ENCODE measurements at places on chromosomes 1 and 21.

DNA sequence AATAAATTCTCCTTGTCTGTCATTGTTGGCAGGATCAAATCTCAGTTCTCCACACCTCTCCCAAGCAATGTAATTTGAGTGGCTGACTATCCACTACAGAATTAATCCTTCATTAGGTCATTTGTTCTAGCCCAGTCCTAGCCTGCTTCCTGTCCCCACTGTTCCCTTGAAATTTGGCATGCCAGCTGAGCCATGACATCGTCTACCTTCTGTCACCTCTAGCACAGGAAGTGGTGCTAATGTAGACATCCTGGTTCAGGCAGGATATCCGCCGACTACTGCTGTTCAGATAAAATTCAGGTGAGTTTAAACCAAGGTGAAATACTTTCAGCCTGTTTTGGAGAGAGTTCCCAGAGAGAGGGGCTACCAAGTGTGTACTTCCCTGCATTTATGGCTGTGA is 5.9 kb downstream of the CHRM3 start:
- DNase-seq: no peak

DNA sequence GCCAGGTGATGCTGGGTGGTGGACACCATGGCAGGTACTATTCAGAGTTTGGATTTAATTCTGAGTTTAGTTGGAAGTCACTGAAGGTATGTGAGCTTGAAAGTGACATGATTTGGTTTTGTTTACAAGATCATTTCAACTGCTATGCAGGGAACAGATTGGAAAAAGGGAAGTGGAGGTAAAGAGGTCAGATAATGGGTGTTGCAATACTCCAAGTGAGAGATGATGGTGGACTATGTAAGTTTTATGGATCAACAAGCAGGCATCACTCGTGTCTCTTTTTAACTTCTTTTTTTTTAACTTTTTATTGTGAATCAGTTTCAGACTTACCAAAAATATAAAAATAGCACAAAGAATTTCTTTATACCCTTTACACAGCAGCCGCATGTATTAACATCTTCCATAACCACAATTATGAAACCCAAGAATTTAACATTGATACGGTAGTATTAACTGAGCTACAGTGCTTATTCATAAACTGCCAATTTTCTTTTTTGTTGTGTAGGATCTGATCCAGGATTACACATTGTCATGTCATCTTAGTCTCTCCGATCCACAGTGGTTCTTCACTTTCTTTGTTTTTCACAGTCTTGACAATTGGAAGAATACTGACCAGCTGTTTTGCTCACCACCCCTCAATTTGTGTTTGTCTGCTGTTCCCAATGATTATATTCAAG is 24.9 kb upstream of the NHLH2 start:
- DNase-seq: no peak

DNA sequence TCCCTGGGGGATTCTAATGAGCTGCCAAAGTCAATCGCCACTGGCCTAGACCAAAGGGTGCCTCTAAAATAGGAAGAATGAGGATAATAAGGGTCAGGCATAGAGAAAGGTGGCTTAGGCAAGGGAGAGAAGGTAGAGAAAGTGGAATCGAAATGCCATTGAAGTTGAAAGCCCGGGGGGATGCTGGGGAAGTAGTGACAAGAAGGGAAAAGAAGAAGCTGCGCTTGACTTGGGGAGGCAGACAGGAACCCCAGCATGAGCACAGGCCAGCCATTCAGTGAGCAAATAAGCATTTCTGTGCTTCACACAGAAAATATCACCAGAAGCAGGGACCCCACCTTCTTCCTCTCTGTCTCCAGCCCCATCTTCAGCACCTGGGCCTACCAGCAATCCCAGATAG is 1.5 kb downstream of the CD2 start:
- DNase-seq: no peak

DNA sequence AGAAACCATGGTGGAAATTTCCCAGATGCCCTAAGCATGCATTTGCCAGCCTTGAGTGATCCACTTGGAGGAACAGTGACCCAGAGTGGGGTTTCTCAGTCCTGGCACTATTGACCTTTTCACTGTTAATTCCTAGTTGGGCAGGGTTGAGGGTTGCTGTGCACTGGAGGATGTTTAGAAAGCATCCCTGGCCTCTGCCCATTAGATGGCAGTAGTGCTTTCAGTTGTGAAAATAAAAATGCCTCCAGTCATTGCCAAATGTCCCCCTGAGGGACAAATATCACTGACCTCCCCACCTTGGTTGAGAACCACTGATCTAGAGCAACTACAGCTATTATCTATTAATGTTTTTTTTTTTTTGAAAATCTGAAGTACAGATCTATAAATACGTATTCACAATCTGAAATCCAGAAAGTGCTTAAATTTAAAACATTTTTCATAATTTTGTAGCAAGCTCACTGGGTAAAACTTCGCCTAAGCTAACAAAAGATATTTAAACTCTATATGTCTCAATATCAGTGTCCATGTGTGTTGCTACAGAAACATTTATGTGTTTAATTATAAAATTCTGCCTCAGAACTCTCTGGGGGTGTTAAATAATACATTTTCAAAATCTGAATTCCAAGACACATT is 27.3 kb downstream of the F3 start:
- DNase-seq: no peak

DNA sequence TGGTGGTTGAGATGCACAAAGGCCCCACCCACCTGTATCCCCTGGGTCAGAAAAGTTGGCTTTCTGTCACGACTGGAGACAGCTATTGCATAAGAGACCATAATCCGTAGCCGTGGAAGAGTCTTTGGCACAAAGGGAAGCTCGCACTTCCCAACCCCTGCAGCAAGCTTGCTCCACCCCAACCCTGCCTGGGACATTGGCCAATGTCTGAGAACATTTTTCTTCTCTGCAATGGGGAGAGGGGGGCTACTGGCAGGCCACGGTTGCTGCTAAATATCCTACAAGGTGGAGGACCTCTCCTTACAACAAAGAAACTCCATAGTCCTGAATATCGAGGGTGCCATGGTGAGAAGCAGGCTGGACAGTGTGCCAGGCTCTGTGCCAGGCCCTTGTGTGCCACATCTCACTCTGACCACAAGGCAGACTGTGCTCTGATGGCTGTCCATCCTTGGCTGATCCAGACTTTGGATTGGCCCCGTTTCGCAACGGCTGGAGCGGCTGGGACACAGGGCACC is 104.1 kb downstream of the CSMD2 start:
- no peak for DNase-seq

- no peak for DNase-seq
These were observed 8.6 kb upstream of the ZNF670 start for GRCh38 chr1:247087256-247087655.

All from choroid plexus epithelial cell (primary cell).